Activated CD4-positive, alpha-beta T cell treated with anti-CD3 and anti-CD28 coated beads, Interleukin-2, amount 10 ng/mL, durations not matched to agents 7 days and 5 days (primary cell): ENCODE measurements at places on chromosomes 16 and 17. TPM values are rescaled to one million over a fixed set of nuclear protein-coding genes. Genes with fewer than 3 reads are reported as not detected.

Gene DOC2B
- not detected for total RNA-seq

Gene SEZ6
- not detected for total RNA-seq

Gene CEMP1
- 0.17 TPM for total RNA-seq

- peaks cover 5% of the 10 kb centered on the region for H3K36me3 ChIP-seq
- H3K4me3 ChIP-seq = no peak overlapping the region
- no peak for DNase-seq
- H3K27ac ChIP-seq = no peak overlapping the region
- H3K4me1 ChIP-seq = peaks cover 17% of the 10 kb centered on the region
Measured at GRCh38 chr17:82396601-82397435, 21.3 kb upstream of the HEXD start.

- no peak for DNase-seq
- no peaks in the 10 kb centered on the region for H3K36me3 ChIP-seq
- peaks cover 12% of the 10 kb centered on the region for H3K27me3 ChIP-seq
- H3K4me3 ChIP-seq = no peak within 1 kb of the TSS
Measured at GRCh38 chr17:63911041-63911635, at the start of gene CSHL1. CSHL1 (minus strand) TSS chr17:63911258; CDS start chr17:63911196, 62 bp downstream.

GRCh38 chr17:77180503-77181357, 40.0 kb downstream of the SEC14L1 start:
- H3K27ac ChIP-seq = peak overlapping the region; percentile 57
- no peak overlapping the region for H3K4me3 ChIP-seq
- peaks cover 33% of the 10 kb centered on the region for H3K36me3 ChIP-seq
- H3K27me3 ChIP-seq = no peaks in the 10 kb centered on the region
- H3K4me1 ChIP-seq = peaks cover 29% of the 10 kb centered on the region

- H3K27ac ChIP-seq = no peak overlapping the region
- no peaks in the 10 kb centered on the region for H3K4me1 ChIP-seq
- H3K36me3 ChIP-seq = no peaks in the 10 kb centered on the region
- no peaks in the 10 kb centered on the region for H3K27me3 ChIP-seq
Measured at GRCh38 chr16:85207357-85207921, 95.2 kb upstream of the CIBAR2 start.

GRCh38 chr17:47663912-47664623, 14.3 kb downstream of the KPNB1 start:
- H3K27ac ChIP-seq = peak overlapping the region; percentile 74
- H3K4me1 ChIP-seq = peaks cover 44% of the 10 kb centered on the region
- H3K4me3 ChIP-seq = no peak overlapping the region

DNA sequence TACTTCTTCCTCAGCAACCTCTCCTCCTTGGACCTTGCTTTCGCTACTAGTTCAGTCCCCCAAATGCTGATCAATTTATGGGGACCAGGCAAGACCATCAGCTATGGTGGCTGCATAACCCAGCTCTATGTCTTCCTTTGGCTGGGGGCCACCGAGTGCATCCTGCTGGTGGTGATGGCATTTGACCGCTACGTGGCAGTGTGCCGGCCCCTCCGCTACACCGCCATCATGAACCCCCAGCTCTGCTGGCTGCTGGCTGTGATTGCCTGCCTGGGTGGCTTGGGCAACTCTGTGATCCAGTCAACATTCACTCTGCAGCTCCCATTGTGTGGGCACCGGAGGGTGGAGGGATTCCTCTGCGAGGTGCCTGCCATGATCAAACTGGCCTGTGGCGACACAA, 429 bp downstream of the OR2C1 start:
- H3K36me3 ChIP-seq = no peaks in the 10 kb centered on the region
- H3K4me3 ChIP-seq = no peak overlapping the region
- peaks cover 5% of the 10 kb centered on the region for H3K4me1 ChIP-seq
- H3K27me3 ChIP-seq = peaks cover 10% of the 10 kb centered on the region
- DNase-seq = no peak

GRCh38 chr16:383326-384051, 1.7 kb upstream of the PGAP6 start:
- H3K27ac ChIP-seq = peak overlapping the region; percentile 51
- H3K4me1 ChIP-seq = peaks cover 25% of the 10 kb centered on the region
- peaks cover 4% of the 10 kb centered on the region for H3K36me3 ChIP-seq
- peaks cover 4% of the 10 kb centered on the region for H3K27me3 ChIP-seq
- DNase-seq = peak; percentile 36

DNA sequence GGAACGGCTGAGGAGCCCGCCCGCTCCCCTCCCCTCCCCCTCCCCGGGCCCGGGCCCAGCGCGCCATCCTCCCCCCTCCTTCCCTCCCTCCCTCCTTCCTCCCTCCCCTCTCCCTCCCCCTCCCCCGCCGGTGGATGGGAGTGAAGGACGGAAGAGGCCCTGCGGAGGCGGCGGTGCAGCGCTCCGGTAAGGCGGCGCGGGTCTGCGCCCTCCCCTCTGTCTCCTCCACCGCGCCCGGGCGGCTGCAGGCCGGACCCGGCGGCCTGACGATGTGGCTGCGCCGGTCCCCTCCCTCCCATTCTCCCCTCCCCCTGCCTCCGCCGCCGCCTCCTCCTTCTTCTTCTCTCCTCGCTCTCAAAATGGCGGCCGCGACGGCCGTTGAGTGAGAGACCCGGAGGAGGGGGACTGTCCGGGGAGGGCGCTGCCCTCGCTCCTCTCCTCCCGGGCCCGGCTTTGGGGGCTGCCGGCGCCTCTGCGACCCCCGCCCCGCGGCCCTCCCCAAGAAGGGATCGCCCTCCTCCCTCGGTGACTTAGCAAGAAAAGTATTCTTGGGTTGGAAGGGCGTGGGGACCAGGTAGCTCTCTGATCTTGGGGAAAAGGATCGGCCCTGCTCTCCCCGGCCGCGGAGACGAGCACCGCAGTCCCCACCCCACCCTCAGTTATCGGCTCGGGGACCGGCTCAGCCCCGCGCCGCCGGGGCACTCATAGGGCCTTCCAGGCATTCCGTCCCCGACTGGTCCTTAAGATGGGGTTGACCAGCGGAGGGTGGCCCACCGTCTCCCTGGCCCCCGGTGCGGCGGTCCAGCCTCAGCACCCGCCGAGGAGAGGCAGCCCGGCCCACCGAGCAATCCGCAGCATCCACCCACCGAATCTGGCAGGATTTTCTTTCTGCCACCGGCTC, 617 bp downstream of the PAFAH1B1 start:
- H3K27me3 ChIP-seq = no peaks in the 10 kb centered on the region
- DNase-seq = peak; percentile 85
- H3K4me3 ChIP-seq = peak overlapping the region; percentile 97
- peaks cover 35% of the 10 kb centered on the region for H3K4me1 ChIP-seq
